Progenitor cell of endocrine pancreas (in vitro differentiated cells): ENCODE measurements at places on chromosomes 2 and 18. TPM values are rescaled to one million over a fixed set of nuclear protein-coding genes. Genes with fewer than 3 reads are reported as not detected.

Gene MAL
- not detected in 2 replicates for total RNA-seq

Gene ARL4C
- total RNA-seq = 39.9 and 41.8 TPM in 2 replicates

Gene TMEM200C
- 8.6 and 9.3 TPM in 2 replicates for total RNA-seq

GRCh38 chr18:69495338-69495737 lies 94.7 kb downstream of the DOK6 start:
- no peak for DNase-seq

DNA sequence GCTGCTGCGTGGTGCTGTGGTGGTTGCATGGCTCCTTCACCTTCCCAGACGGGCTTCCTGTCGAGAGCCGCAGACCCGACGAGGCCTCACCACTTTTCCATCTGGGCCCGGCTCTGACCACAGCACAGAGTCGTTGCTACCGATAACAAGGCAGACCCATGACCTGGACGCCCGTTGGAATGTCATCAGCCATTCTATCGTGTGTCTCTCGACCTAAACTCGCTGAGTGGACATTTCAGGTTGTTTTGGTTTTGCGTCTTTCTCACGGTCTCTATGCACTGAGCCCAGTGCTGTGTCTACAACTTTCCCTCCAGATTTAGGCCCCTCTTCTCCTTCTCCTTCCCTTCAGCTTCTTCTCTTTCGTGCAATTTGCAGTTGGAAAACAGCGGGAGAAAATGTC lies 204.7 kb upstream of the TPO start:
- no peak for DNase-seq

GRCh38 chr2:144163592-144163991 lies 356.3 kb downstream of the ZEB2 start:
- no peak for DNase-seq

DNA sequence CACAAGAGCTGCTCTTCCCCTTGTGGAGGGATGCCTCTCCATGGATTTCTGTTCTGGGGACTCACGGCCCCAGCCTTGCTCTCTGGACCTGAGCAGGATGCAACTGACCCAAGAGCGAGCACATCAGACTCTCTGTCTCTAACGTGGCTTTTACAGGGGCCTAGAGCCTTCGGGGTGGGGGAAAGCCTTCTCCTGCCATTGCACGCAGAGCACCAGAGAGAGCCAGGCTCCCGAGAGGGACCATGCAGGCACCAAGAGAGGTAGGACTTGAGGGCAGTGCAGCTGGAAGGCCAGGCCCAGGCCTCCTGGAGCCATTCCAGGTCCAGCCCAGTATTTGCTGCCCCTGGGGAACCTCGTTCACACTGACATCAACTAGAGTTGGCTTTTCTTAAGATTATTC lies 475.6 kb upstream of the MYT1L start:
- DNase-seq = no peak

GRCh38 chr2:233059797-233060500 lies at the start of gene INPP5D:
INPP5D (plus strand) TSS chr2:233060342; CDS start chr2:233060479, 137 bp downstream.
- no peak for DNase-seq

GRCh38 chr2:142280831-142281230 lies 150.0 kb upstream of the LRP1B start:
- no peak for DNase-seq

DNA sequence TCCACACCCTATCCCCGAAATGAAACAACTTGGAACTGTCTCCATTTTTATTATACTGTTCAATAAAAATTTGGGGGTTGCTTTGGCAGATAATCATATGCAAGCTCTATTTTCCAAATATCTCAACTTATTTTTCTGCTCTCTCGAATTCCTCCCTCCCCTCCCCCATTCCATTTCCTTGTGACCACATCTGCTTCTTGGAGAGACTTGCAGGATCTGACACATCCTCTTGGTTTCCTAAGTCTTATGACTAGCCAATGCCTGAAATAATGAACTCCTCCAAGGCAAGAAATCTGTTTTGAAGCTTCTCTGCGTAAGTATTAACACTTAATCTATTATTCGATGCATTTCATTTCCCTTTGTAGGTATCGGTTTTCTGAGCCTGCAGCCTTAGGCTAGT lies 16.1 kb downstream of the TGIF1 start:
- no peak for DNase-seq
